ENCODE measurements at places on chromosomes 5 and 9.

DNA sequence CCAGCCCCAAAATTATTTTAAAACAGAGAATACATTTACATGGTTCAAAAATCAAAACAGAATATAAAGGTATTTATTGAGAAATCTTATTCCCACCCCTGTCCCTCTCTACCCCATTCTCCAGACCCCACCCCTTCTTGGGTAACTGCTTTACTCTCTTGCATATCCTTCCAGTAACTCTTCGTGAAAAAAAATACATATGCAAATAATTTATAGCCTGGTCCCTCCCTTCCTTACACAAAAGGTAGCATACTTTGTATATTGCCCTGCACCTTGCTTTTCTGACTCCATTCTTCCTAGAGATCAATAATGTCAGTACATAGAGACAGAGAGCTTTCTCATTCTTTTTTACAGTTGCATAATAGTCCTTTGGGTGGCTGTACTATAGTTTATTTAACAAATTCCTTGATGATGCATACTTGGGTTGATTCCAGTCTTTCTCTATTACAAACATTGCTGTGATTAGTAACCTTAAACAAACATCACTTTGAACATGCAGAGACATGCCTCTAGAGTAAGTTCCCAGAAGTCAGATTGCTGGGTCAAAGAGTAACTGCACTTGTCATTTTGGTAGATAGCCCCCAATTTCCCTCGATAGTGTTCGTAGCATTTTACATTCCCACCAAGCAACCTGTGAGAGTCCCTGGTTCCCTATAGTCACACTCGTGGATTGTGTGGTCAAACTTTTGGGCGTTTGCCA is 47.9 kb downstream of the STOM start:
- DNase-seq, result no peak

- no peak for DNase-seq
These were observed 219.7 kb upstream of the TUT7 start for GRCh38 chr9:86573886-86574285.

GRCh38 chr5:175285261-175285660 is 158.7 kb downstream of the DRD1 start:
- no peak for DNase-seq

DNA sequence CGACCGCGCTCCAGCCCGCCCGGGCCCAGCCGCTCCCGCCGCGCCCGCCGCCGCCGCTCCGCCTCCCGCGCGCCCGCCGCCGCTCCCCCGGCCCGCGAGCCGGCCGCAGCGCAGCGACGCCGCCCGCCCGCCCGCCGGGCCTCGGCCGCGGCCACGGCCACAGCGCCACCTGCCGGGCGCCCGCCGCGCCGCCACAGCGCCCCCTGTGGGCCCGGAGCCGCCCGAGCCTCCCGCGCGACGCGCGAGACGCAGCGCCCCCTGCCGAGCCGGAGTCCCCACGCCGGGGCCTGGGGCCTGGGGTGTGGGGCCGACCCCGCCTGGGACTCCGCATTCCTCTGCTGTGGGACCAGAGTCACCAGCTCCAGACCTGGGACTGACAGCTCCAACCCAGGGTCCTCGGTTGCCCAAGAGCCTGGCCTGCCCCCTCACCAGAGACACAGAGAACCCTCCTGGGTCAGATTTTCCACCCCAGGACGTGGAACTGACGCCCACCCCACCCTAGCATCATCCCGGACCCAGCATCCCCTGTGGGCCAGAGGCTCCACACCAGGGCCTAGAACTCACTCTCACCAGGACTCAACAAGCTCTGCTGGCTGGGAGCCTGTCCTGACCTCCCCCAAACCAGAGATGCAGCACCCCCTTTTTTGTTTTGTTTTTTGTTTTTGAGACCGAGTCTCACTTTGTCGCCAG is at the start of gene RAPGEF1:
TSS of gene RAPGEF1 (minus strand) at position 118 of the 690 bp plus-strand sequence. CDS start 246 bp downstream, outside the sequence.
- peak; percentile 69 for DNase-seq

- DNase-seq, result no peak
These were observed 6.7 kb downstream of the CORO2A start for GRCh38 chr9:98185611-98186171.

DNA sequence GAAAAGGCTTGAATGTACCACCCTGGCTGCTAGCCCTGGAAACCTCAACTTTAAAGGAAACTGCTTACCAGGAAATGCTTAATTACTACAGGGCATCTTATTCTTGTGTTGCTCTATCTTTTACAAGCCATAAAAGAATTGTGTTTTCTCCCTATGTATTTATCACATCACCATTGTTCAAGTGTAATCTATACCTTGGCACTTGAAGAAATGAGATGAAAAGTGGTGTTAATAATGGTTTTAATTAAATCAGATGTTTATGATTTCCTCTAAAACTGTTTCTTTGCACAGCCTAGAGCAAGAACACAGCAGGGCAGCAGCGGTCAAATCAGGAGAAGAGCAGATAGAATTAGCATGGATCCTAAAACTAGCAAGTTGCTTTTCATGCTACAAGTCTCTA is 131.8 kb upstream of the RGMB start:
- no peak for DNase-seq

DNA sequence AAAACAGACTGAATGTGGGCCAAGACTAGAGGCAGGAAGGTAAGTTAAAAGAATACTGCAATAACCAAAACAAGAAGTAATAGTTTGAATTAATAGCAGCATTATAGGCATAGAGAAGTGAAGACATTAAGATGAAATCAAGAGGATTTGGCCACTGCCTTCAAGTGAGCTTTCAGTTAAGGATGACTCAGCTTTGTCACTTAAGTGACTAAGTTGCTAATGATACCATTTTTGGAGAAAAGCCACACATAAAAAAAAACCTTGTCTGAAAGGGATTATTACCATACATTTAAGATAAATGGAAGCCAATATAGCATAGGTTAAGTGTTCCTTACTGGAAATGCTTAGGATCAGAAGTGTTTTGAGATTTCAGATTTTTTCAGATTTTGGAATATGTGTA is 57.0 kb downstream of the ECPAS start:
- no peak for DNase-seq

DNA sequence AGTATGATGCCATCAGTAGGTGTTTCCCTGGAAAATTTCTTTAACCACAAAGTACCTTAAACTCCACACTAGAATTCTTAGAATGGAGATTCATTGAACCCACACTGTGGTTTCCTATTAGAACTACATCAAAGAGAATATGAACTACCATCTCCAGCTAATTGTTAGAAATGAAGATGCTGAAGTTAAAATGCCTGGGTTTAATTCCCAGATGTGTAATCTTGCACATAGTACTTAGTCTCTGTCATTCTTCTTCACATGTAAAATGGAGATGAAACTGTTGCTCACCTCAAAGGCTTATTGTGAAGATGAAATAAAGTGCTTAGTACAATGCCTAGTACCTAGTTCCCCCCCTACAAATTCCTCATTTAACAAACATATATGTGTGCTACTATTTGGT is 303.3 kb upstream of the CCNG1 start:
- no peak for DNase-seq

DNA sequence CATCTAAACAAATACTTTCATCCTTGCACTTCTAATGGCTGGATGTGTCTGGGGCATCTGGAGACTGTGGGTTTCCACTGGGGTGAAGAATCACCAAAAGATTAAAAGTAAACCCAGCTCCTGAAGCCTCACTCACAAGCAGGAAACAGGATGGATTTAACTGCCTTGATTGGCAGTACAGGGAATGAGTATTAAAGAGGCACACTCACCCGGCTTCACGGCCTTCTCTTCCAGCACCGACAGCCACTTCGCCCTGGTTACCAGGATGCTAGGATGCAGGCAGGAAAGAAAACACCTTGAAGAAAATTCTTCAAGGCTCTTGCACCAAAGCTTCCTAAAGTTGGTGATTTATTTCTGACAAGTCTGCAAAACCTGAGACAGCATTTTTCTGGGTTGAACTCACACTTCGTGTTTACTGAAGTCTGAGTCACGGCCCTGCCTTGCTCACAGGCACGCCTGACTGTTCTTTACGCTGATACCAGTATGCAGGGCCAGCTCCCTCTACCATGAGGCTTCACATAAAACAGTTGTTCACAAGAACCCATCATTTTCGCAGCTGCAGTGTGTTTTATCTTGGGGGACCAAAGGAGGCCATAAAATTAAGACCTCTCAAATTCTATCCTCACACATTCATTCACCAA is 56.5 kb upstream of the ZNF354A start:
- no peak for DNase-seq

- DNase-seq, result no peak
These were observed 10.4 kb upstream of the PCDHGC3 start for GRCh38 chr5:141465351-141465750.

DNA sequence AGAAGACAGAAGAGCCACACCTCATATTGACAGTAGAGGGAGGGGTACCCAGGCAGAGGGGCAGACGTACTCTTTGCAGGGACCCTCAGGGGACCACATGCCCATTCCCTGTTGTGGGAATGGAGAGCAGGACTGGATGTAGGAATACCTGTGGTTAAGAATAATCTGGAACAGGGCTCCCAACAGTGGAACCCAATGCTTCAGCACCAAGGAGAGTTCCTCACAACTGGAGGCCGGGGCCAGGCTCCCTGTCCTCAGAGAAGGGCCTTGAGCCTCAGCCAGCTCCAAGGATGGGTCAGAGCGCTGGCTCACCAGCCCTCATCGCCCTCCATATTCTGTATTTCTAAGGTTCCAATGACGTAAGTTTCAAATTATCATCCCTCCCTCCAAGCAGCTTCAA is 7.4 kb upstream of the SHC3 start:
- DNase-seq, result no peak

- no peak for DNase-seq
These were observed 60.3 kb downstream of the FGF18 start for GRCh38 chr5:171479776-171480125.

DNA sequence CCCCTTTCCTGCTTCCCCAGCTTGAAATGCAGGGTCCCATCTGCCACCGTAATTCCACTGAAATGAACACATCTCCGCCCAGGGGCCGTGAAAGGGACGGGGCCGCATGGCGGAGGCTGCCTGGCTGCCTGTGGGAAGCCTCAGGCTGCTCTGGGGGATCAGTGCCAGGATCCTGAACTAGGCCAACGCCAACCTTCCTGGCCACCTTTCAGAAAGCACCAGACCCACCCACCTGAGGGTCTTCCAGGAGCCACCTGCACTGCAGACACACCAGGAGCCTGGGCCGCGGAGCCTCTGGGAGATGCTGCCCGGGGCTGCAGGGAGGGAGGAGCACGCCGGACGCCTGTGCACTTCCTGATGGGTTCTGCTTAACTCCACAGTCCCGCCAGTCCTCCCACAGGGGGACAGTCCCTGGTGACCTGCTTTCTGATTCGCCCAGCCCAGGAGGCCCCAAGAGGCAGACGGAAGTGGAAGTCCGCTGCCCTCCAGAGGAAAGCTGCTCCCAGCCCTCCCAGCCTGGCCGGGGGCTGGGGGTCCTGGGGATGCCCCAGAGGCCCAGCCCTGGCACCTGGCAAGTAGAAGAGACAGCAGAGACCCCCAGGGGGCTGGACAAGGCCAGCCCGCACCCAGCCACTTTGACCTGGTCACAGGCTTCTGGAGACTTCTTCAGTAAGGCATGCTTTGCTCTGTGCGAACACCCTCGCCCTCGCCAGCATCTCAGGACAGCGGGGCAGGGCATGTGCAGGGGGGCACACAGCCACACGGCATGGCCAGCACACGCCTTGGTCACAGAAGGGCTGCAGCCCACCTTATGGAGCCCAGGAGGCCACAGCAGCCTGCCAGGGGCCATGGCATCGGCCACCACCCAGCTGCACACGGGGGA is at the start of gene CARD9:
TSS of gene CARD9 (minus strand) at position 370 of the 883 bp plus-strand sequence. CDS start 1,591 bp downstream, outside the sequence.
- peak; percentile 56 for DNase-seq

DNA sequence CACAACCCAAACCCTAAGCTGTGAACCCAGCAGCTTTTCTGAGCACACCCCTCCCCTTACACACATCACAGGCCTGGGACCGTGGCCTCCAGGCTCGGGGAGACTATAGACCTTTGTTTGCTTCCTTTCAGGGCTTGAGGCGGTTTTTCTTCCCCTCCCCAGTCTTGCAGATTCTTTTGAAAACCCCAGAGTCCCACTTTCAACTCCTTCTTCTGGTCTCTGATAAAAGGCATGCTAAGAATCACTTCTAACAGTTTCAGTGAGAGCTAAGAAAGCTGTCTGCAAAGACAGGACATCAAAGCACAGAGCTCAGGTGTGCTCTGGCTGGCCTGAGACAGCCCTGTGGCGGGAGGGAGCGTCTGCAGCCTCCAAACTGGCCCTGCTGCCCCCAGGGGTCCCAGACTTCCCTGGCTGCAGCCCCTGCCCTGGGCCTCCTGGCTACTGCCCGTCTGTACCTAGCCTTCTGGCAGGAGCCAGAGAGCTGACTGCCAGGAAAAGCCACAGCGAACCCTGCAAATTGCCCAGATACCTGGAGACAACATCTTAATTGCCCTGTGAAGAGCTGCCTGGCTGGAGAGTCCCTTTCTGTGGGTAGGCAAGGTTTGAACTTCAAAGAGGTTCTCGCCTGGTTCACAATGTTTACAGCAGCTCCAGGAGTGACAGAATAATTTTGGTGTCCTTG is 138.9 kb downstream of the GADD45G start:
- peak; percentile 65 for DNase-seq

GRCh38 chr9:107973451-107973850 is 483.9 kb upstream of the KLF4 start:
- no peak for DNase-seq

DNA sequence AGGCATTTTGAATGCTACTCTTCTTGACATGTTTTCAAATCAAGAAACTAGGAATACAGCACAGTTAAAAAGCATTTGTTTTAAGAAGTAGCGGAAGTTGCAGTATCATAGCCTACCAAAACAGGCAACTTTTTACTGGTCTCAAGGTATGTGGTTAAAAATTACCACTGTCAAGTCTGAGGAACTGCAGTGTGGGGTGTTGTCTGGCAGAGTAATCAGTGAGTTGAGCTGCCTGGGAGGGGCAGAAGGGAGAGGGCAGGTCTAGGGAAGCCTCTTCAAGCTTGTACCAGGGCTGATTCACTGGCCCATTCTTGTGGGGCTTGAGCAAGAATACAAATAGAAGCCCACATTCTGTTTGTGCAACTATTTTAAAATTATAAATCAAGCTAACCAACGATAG is 42.4 kb upstream of the SV2C start:
- DNase-seq, result no peak

- DNase-seq, result no peak
These were observed 20.6 kb downstream of the CLPTM1L start for GRCh38 chr5:1324301-1324700.

GRCh38 chr9:131307974-131308373 is 18.5 kb downstream of the PLPP7 start:
- no peak for DNase-seq

DNA sequence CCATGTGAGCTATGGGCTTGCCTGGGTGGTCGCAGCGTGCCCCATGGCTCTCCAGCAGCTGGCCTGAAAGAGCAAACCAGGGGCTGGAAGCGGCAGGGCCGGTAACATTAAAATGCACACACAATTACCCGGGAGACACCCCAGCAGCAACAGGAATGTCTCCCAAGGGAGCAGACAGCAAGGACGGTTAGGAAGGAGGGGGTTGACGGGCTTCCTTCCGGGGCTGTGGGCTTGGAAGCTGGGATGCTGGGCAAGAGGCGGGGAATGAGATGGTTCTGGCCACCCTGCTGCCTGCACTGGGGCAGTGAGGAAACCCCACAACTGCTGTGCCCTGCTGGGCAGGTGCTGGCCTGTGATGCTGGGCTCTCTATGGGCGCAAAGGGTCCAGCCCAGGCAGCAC is 71.8 kb upstream of the ADAMTS2 start:
- DNase-seq, result no peak

- DNase-seq, result no peak
These were observed 49.9 kb upstream of the DAPK1 start for GRCh38 chr9:87447547-87448432.

Measured in CD4-positive, alpha-beta T cell treated with Interleukin-15 for 1 hour (primary cell).